ENCODE measurements at places on chromosomes 1 and 21.

- DNase-seq, result no peak
Observed at GRCh38 chr1:34060901-34061415, 104.1 kb downstream of the CSMD2 start.

DNA sequence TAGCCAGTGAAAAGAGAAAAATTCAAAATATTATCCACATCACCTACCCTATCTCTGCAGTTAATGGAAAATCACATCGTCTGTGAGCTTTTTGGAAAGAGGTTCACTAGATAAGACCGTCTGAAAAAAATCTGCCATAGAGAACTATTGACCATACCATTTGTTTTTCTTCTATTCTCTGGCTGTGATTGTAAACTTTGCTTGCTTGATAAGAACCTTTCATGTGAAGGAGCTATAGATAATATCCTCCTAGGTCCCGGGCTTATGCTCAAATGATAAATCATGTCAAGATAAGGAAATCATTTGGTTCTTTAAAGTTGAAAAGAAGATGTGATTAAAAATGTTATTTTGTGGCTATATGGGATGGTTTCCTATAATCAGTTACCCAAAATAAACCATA is 369.9 kb downstream of the SIPA1L2 start:
- no peak for DNase-seq

DNA sequence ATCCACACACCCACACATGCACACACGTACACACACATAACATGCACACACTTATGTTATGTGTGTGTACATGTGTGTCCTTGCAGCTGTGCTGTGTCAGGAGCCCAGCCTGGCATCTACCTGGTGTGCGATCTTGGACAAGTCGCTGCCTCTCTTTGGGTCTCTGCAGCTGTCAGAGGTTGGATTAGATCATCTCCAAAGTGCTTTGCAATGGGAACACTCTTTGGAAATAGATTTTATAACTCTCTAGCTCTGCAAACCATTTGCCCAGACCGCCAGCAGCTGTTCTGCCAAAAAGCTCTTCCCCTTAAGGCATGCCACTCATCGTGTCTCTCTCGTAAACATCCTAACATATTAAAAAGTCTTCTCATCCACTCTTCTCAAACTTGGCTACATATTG is 4.7 kb downstream of the PKP1 start:
- DNase-seq, result no peak

DNA sequence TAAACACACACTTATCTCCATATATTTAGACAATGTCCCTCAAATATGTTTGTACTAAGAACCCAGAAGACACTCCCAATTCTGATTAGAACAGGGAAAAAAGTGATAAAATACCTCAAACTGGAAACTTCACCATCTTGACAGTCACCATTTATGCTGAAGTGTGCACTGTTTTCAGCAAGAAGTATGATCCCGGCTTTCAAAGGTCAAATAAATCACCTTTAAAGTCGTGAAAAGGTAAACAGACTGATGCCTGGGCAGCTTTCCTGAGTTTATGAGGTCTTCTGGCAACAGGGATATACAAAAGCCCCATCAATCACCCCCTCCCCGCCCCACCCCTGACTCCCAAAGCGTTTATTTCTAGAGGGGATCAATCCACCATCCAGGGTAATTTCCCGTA is 37.9 kb downstream of the HLX start:
- no peak for DNase-seq

GRCh38 chr1:84073266-84073665 is 70.8 kb upstream of the PRKACB start:
- DNase-seq, result no peak

GRCh38 chr1:28259934-28260802 is 850 bp downstream of the SESN2 start:
- DNase-seq, result no peak

DNA sequence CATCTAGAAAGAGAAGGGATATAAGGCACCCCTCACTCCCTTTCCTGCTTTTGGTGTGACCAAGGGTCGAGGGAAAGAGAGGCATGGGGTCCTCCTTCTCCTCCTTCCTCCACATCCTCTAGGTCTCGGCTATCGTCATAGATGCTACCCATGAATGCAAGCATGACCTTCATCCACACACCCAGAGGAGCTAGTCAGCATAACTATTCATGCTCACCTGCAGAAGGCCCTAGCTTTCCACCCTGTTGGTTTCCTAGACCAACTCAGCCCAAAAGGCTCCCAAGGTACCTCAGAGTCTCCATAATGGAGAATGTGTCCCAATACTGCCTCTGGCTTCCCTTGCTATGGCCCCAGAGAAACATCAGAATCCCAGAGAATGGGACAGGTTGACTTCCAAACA is 33.2 kb downstream of the MSTO1 start:
- no peak for DNase-seq

GRCh38 chr1:24558902-24559791 is 3.3 kb downstream of the NCMAP start:
- no peak for DNase-seq

- peak; percentile 47 for DNase-seq
Observed at GRCh38 chr1:59947047-59947938, 20.7 kb upstream of the CYP2J2 start.

DNA sequence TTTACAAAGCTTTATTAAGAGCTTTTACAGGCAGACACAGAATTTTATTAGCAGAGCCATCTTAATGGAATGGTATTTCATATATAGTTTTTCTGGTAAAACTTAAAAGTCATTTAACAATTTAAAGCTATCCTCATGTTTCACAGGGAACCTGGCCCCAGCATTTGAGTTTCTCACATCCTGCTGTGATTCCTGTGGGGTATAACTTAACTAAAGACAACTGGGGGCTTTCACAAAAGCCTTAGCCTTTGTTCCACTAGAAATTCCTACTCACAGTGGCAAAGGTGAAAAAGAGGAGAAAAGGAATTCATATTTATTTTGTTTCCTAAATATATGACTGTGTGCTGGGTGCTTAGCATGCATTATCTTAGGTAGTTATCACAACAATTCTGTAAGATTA is 233.9 kb downstream of the DENND1B start:
- no peak for DNase-seq

DNA sequence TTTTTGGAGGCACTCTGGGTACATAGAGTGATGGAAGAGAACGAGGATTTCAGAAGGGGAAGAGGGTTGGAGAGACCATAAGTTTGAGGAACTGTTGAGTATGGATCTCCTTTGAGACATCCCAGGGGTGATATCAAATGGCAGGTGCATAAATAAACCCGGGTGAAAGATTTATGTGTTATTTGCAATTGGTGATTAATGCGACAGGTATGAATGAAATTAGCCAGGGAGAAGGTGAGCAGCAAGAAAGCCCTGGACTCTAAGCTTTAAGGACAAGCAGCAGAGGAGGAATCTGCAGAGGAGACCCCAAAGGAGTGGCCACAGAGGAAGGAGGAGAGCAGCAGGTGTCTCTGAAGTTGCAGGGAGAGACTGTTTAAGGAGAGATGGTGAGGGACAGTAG is 8.8 kb upstream of the REN start:
- DNase-seq, result no peak

- no peak for DNase-seq
Observed at GRCh38 chr1:41610361-41610760, 125.9 kb upstream of the EDN2 start.

DNA sequence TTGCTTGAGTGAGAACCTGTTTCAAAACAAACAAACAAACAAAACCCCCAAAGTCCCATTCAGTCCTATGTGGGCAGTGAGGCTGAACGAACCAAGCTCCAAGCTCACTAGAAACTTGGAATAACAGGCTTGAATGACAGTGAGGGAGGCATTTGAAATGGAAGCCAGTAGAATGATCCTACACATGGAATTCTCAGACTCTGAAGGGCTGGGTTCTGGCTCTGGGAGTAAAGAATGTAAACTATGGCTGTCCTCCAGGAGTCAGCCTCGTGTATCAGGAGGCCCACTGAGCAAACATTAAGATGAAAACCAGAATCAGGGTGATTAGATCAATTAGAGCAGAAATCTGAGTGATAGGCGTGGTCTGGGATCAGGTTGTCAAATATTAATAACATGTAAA is 14.9 kb downstream of the PCP4L1 start:
- DNase-seq, result no peak

DNA sequence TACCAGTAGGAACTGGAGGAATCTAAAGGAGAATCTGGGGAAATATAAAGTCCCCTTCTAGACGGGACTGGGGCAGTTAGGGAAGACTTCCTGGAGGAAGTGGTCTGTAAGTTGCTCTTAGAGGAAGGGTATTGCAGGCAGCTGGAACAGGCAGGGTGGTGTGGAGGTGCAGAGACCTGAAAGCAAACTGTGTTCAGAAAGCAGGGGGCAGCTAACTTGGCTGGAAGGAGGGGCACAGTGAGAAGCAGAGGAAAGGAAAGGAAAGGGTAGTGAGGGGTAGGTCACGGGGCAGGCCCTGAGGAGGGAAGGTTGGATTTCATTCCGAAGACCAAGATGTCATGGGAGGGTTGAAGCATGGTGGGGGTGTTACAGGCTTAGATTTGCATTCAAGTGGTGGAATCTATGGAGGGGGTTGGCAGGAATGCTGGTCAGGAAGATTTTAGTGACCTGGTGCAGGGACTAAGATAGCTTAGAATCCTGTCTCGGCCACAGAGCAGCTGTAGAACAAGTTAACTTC is 240.7 kb downstream of the FOXD2 start:
- no peak for DNase-seq

DNA sequence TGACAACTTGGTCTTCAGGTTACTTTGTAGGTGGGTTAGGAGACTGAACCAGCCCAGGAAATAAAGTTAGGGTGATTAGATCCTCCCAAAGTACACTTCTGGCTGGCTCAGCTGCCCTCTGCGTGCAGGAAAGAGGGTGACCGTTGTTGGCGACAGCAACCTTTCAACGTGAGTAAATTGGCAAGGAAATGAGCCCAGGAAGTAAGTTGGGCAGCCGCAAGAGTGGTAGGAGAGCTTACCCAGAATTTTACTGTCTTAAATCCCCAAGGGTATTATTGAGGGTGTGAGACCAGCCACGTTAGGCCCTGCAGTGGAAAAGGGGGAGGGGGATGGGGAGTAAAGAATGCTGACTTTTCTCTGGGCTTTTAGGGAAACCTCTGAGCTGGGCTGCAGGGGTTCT is 1.6 kb downstream of the TENT5C start:
- DNase-seq, result peak; percentile 9

GRCh38 chr1:166721145-166721544 is 118.1 kb upstream of the POGK start:
- no peak for DNase-seq

DNA sequence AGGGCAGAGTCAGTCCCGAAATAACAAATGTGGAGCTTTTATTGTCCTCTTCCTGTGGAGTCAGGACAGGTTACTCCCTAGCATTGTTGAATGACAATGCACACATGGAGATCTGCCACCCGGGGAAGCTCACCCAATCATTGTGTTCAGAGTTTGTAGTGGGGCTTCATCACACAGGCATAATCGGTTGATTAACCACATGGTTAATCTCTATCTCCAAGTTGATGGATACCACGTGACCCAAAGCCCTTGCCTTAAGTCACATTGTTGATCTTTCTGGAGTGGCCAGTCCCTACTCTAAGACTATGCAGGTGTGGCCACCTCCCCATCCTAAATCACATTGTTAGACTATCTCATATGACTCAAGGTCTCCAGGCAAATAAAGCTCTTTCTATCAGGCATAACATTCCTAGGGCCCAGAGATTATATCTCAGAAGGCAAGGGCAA is 2.6 kb upstream of the C1orf141 start:
- DNase-seq, result no peak

GRCh38 chr1:180194546-180195207 is 35.4 kb upstream of the LHX4 start:
- DNase-seq, result no peak

Measured in activated CD4-positive, alpha-beta T cell treated with anti-CD3 and anti-CD28 coated beads, Interleukin-2, amount 50 U/mL, for 24 hours (primary cell).